ENCODE measurements at places on chromosomes 5 and 9.

- no peak for DNase-seq
These were observed 216 bp downstream of the ZMYND19 start for GRCh38 chr9:137590123-137590468.

DNA sequence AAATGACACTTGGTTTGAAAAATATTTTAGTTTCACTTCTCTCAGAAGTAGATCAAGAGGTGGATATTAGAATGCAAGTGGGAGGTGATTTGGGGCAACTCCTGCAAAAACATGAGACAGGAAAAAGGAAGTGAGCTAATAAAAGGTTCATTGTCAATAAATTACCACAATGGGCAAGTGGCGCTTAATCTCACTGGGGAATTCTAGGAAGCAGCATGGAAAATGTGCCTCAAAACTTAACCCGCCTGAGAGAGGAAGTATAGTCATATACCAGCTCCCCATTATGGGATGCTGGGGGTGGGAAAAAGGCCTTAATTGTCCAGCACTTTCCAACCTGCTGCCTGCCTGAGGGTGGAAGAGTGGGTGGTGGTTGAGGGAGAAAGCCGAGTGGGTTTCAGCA is 204.1 kb downstream of the ELAVL2 start:
- no peak for DNase-seq

- no peak for DNase-seq
These were observed 22.3 kb downstream of the FBXW2 start for GRCh38 chr9:120770931-120771330.

DNA sequence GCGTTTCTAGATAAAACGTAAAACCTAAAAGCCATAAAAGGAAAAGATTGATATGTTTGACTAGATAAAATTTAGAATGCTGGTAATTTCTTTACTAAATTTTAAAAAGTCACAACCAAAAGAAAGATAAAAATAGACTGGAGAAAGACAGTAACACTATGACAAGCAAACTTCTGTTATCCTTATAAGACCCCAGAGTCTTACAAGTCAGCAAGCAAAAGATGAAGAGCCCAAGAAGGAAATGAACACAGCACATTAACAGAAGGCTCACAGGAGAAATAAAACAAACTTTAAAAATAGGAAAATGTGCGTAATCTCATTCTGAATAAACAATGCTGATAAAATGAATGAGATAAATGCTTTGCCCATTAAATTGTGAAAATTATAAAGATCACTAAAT is 29.7 kb downstream of the IL7R start:
- DNase-seq: no peak

DNA sequence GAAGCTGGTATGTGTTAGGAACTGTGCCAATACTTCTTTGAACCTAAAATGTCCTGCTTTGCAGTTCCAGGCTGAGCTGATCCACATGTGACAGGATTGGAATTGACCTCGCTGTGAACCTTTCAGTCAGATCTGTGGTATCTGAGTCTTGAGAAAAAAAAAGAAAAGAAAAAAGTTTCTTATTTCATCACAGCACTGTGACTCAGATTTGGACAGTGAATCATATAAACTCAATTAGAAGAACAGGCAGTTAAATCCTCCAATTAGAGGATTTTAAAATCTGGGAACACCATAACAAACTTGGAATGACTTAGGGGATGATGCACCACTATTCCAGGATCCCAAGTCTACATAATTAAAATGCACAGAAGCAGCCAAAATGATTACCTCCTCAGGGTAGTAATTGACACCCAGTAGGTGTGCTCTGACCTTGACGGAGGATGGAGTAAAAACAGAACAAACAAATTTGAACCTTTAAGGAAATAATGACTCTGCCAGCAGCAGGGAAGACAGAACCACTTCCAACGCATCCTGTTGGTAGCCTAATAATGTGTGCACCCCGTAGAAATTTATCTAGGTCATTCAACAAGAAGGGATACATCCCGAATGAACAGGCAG is 57.8 kb upstream of the RAI14 start:
- DNase-seq: no peak
